ENCODE measurements at places on chromosomes 16 and 17.

DNA sequence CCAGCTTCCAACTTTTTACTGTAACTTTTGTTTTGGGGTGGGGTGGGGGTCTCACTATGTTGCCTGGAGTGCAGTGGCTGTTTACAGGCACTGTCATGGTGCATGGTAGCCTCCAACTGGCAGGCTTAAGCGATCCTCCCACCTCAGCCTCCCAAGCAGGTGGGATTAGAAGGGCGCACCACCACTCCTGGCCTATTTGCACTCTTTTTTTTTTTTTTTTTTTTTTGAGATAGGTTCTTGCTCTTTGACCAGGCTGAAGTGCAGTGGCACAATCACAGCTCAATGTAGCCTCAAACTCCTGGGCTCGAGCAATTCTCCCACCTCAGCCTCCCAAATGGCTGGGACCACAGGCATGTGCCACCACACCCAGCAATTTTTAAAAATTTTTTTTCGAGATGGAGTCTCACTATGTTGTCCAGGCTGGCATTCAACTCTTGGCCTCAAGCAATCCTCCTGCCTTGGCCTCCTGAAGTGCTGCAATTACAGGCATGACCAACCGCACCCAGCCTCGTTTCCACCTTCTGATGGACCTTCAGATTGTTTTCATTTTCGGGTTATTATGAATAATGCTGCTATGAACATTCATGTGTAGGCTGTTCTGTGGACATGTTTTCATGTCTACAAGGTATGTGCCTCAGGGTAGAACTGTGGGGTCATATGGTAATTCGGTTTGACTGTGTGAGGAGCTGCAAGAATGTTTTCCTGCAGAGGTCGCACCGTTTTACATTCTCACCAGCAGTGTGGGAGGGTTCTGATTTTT is 10.9 kb downstream of the TRAP1 start:
- DNase-seq: no peak

DNA sequence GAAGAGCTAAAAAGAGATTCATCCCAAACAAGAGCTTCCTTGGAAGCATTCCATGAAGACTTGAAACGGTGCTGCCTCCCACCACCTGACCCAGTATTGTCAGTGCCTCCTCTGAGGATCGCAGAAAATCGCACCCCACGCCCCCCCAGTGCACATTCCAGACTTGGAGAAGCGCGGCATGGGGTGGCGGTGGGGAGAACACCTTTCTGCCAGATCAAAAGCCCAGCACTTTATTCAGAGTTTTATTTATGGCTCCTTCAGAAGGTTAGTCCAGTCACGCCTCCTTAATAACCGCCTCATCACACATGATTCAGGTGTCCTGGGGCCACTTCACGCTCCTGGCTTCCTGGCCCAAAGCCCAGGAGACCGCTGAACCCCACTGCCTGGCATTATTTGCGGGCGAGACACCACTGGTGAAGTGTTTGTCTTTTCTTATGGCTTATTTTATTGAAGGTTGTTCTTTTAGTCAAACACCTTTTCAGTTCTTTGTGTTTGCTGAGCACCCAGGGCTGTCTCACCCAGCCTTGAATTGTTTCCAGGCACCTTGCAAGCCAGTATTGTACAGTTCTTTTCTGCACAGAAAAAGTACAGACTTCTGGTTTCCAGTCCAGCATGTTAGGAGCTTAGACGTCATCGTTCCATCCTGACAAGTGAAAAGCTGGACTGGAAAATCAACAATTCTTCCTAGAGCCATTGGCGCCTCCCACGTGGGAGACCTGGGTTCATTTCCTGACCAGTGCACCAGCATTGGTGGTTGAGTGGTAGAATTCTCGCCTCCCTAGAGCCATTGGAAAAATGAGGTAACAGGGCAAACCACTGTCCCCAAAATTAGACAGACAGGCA is 79.6 kb upstream of the CACNG5 start:
- peak; percentile 86 for DNase-seq

- DNase-seq: no peak
Measured at GRCh38 chr16:76932541-76933211, 258.3 kb upstream of the MON1B start.

GRCh38 chr17:21104608-21105007 is 22.2 kb upstream of the DHRS7B start:
- DNase-seq: no peak

GRCh38 chr16:56048425-56049105 is 142.7 kb upstream of the GNAO1 start:
- no peak for DNase-seq

GRCh38 chr17:56152874-56153602 is at the start of gene ANKFN1:
TSS of gene ANKFN1 (plus strand) at chr17:56153475. CDS start at chr17:56212668, 59,193 bp downstream.
- DNase-seq: no peak

- no peak for DNase-seq
Measured at GRCh38 chr16:72434159-72434558, 262.2 kb upstream of the PMFBP1 start.

DNA sequence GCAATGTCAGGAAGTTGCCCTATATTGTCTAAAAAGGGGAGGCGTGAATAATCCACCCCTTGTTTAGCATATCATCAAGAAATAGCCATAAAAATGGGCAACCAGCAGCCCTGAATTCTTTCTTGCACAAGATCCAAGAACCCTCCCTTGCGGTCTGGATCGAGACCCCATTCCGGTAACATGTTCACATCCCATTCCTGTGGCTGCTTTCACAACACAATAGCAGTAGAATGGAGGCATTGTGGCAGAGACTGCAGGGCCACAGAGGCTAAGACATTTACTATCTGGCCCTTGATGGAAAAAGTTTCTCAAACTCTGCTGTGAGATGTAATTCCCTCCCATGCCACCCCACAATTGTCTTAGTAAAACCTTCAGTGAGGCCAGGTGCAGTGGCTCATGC is 73.2 kb downstream of the RMI2 start:
- no peak for DNase-seq

- DNase-seq: no peak
Measured at GRCh38 chr17:77470800-77471733, 330.3 kb downstream of the SEC14L1 start.

- no peak for DNase-seq
Measured at GRCh38 chr16:63223851-63224250, 1187.6 kb upstream of the CDH8 start.

- DNase-seq: no peak
Measured at GRCh38 chr17:72299592-72299991, 178.8 kb downstream of the SOX9 start.

DNA sequence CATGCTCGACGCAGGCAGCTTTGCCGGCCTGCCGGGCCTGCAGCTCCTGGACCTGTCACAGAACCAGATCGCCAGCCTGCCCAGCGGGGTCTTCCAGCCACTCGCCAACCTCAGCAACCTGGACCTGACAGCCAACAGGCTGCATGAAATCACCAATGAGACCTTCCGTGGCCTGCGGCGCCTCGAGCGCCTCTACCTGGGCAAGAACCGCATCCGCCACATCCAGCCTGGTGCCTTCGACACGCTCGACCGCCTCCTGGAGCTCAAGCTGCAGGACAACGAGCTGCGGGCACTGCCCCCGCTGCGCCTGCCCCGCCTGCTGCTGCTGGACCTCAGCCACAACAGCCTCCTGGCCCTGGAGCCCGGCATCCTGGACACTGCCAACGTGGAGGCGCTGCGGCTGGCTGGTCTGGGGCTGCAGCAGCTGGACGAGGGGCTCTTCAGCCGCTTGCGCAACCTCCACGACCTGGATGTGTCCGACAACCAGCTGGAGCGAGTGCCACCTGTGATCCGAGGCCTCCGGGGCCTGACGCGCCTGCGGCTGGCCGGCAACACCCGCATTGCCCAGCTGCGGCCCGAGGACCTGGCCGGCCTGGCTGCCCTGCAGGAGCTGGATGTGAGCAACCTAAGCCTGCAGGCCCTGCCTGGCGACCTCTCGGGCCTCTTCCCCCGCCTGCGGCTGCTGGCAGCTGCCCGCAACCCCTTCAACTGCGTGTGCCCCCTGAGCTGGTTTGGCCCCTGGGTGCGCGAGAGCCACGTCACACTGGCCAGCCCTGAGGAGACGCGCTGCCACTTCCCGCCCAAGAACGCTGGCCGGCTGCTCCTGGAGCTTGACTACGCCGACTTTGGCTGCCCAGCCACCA is 9.7 kb downstream of the VASN start:
- DNase-seq: no peak

DNA sequence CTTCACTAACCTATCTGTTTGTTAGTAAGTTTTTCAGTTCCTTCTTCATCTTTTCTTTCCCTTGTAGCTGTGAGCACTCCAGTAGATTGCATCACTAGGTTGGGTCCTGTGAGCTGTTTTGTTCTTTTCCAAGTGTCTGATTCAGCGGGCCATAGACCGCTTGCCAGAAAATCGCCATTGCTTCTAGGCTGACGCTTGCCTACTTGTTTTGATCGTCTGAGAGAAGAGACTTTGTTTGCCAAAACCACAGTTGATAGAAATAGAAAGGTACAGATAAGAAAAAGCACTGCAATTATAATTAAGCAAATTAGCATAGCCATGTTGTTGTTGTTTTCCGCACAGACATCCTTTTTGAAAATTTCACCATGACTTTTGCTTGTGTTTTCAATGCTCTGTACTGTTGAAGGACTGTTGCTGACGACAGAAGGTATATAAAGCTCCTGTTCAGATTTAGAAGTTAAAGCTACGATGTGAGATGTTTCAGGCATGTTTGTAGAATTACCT is 3.1 kb downstream of the EVI2A start:
- no peak for DNase-seq

DNA sequence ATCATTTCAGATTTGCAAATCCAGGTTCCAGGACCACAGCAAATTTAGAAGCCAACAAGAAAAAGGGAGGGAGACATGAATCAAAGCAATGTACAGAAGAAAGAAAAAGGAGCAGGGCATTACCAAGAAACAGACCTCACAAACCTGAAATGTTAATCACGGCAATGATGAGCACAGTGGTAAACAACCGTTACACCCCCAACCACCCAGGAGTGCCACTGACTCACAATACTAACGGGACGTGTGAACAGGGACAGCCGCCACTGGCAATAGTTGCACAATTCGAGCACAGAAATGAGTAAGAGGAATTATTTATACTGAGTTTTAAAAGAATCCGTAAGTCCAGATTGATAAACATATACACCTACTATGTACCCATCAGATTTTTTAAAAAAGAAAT is 13.8 kb downstream of the USP22 start:
- peak; percentile 43 for DNase-seq

Data from mesenteric fat pad (tissue), 1 donor.